ENCODE measurements at places on chromosomes 16 and 17. TPM values are rescaled to one million over a fixed set of nuclear protein-coding genes. Genes with fewer than 3 reads are reported as not detected.

DNA sequence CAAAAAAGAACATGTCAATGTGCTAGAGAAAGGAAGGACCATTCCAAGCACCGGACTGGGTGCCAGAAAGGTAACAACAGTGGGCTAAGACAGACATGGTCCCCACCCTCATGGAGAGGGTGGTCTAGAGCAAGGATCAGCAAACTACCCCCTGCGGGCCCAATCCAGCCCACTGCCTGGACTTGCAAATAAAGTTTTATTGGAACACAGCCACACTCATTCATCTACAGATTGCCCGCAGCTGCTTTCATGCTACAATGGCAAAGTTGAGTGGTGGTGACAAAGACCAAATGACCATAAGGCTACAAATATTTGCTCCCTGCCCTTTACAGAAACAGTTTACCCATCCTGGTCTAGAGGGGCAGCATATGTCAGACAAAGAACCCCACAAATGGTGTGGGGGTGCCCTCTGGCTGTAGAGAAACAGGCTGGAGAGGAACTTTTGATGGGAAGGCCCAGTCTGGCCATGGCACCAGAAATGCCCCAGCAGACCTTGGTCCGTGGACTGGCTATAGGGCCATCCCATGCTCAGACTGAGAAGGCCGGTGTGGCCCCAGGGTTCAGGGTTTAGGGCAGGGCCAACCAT, 15.2 kb downstream of the CDH5 start:
- no peak for DNase-seq

Gene ORC6
- 4.3 TPM for total RNA-seq

DNA sequence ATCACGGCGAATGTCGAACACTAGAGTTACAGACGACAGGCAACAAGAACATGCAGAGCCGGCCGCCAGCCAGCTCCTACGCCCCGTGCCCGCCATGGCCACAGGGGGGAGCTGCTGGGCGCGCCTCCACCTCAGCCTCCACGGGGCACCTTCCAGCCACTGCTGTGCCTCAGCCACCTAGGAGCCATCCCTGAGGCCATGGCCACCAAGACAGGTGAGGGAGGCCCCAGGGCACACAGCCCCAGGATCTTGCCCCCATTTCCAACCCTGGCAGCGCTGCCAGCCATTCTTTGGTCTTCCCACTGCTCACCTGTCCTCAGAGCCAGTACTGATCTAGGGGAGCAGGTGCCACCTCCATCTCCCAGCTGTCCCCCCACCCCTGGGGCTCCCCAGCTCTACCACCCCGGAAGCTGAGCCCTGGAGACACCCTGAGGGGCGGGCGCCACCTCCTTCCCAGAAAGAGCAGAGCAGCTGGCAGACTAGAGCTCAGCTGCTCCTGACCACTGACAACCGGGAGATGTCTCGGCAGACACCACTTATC, 11.8 kb downstream of the GNPTG start:
- no peak for DNase-seq

DNA sequence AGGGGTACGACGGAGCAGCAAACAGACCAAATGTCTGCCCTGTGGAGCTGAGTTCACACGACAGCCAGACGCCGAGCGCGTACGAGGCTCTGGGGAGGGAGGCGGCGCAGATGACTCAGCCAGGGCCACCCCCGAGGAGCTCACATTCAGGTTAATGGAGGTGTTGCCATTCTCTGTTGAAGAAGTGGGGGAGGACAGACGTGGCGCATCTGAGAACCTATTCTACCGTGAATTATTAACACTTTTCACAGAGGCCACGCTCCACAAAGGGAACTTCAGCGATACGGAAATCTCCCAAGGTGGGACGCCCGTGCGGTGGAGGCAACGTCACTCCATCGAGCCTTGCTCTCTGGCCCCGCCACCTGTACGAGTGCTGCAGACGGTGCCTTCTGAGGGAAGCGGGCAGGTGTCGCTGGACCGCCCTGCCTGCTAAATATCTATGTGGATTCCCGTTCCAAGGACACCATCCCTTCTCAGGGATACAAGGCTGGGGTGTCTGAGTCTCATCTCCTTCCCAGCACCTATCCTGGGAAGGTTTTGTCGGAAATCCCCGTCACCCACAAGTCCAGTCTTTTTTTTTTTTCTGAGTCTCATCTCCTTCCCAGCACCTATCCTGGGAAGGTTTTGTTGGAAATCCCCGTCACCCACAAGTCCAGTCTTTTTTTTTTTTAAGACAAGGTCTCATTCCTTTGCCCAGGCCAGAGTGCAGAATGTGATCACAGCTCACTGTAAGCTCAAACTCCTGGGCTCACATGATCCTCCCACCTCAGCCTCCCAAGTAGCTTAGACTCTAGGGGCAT, 19.0 kb downstream of the ABR start:
- no peak for DNase-seq

DNA sequence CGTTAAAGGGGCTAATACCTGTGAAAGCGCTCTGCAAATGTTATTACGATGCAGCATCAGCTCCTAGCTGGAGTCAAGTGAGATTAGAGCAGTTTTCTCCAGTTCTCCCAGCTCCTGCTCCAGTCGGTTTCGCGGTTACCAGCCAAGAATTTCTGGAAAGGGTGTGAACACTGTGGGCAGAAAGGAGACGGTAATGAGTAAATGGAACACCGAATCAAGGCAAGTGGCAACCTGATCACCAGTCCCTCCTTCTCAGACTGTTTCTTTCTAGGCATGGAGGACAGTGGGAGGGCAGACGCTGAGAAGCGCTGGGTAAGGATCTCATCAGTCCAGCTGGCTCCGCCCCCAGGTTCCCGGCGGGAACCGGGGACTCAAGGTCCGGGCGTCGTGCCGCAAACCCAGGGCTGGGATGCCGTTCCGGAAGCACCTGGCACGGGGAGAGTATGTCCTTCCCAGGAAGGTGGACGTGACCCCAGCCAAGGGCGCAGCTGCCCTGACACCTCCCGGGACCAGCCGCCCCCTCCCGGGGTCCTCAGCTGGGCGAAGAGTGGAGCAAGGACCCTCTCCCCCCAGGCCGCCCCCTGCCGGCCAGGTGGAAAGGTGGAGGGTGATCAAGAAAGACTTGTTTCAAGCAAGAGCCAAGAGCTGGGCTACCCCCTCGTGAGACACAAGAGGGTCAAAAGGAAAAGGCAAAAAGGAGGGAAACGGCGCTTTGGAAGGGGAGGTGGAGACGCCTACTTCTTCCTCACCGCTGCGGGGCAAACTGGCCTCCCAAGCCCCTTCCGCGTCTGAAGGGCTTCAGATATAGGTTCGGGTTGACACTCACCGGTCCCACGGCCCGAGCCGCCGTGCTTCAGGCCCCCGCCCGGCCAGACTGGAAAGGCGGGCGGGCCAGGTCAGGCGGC, 481 bp downstream of the MYO19 start:
- peak; percentile 74 for DNase-seq

Gene CDH16
- not detected for total RNA-seq

Gene CSH1
- total RNA-seq = not detected

- DNase-seq = no peak
Observed at GRCh38 chr17:18218756-18219415, 6.5 kb upstream of the LLGL1 start.
